ENCODE measurements at places on chromosomes 3 and 15.
A peak's percentile ranks its signal among the peaks of the same experiment; 100 is the strongest.

- no peak for DNase-seq
These were observed 20.4 kb downstream of the TMOD2 start for GRCh38 chr15:51771773-51772172.

- DNase-seq, result no peak
These were observed 112.7 kb downstream of the KLF13 start for GRCh38 chr15:31439328-31439727.

DNA sequence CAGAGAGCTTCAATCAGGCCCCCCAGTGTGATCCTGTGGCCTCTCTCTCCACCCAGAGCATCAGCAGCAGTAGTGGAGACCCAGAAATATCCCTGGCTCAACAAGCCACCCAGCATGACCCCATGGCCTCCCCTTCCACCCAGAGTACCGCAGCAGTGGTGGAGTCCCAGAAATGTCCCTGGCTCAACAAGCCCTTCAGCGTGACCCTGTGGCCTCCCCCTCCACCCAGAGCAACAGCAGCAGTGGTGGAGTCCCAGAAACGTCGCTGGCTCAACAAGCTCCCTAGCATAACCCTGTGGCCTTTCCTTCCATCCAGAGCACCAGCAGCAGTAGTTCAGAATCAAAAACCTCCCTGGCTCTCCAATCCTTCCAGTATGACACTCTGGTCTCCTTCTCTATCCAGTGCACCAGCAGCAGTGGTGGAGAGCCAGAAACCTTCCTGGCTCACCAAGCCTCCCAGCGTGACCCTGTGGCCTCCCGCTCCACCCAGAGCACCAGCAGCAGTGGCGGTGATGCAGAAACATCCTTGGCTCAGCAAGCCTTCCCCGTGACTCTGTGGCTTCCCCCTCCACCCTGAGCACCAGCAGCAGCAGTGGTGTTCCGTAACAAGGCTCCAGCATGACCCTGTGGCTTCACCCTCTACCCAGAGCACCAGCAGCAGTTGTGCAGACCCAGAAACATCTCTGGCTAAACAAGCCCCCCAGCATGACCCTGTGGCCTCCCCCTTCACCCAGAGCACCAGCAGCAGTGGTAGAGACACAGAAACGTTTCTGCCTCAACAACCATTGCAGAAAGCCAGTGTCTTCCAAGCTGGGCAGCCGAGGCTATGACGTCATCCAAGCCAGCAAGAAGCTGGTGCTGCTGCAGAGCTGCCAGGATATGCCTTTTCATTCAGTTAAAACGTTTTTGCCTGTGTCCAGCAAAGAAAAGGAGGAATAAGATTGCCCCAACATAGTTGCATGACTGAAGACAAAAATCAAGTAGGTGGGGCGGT lies 61.3 kb upstream of the TAMM41 start:
- DNase-seq, result no peak

- DNase-seq, result no peak
These were observed 1.4 kb downstream of the CRTAP start for GRCh38 chr3:33115024-33115768.

GRCh38 chr3:193980326-193980725 lies 155.6 kb upstream of the HES1 start:
- no peak for DNase-seq

DNA sequence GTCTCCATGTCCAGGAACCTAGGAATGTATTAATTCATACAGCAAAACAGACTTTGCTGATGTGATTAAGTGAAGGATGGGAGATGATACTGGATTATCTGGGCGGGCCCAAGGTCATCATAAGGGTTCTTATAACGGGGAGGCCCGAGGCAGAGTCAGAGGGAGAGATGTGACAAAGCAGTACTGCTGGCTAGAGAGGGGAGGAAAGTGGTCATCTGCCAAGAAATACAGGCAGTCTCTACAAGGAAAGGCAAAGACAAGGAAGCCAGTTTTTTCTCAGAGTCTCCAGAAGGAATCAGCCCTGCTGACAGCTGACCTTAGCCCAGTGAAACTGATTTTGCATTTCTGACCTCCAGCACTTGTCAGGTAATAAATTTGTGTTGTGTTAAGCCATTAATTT lies 66.2 kb upstream of the CORO2B start:
- DNase-seq, result no peak

DNA sequence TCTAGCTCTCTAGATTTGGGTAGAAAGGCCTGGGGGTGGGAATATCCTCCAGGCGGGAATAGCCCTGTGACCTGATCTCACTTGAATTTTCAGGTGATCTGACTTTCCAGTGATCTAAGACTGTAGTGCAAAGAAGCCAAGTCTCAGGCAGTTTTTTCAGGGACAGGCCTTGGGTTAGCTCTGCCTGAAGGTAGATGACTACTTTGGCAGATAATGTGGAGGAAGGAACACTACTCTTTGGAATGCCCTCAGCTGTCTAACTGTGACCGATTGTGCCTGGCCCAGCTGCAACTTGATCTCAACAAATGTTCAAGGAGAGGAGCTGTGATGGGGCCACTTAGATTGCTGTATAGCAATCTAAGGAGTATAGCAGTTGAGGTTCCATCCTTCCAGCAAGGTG lies 193.7 kb downstream of the TCF12 start:
- no peak for DNase-seq

DNA sequence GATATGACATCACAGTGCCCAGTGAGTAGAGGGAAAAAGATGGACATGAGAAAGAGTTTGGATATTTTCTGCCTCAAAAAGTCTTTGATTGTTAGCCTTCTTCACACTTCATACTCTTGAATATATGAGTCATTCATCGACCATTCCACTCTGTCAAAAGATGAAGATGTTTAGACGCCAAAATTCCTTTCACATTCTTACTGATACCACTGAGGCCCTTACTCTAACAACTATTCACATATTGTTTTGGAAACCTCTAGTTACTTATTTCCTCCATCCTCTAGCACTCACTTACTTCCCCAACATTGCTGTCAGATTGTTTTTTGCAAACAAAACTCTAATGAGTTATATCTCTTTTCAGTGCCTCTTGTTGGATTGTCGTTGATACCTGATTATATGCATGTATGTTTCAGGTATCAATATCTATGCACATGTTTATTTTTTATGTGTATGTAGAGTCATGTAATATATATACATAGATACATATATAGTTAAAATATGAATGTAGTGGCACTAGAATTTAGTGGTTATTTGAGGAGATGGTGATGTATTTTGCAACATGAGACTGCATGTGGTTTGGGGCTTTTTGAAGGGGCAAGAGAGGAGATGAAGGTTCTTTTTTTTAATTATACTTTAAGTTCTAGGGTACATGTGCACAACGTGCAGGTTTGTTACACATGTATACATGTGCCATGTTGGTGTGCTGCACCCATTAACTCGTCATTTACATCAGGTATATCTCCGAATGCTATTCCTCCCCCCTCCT lies 40.0 kb upstream of the OR5H6 start:
- DNase-seq, result no peak

DNA sequence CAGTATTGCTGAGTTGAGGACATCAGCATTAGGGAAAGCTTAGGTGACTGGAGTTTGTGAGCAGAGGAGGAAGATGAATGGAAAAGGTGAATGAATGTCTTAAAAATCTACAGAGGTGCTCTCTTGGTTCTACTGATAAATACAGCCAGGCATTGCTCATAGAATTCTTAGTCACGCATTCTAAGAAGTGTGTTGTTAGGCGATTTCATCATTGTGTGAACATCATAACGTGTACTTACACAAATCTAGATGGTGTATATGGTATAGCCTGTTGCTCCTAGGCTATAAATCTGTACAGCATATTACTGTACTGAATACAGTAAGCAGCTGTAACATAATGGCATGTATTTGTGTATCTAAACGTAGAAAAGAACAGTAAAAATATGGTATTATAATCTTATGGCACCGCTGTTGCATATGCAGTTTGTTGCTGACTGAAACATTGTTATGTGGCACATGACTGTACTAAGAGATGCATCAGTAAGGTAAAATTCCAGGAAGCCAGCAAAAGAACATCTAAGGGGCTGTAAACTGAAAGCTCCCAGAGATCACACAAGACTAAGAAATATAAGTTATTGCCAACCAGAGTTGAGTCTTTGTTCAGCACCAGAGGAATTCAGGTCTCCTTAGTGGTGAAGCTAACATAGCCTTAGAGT lies 42.9 kb upstream of the ASB14 start:
- DNase-seq, result no peak

DNA sequence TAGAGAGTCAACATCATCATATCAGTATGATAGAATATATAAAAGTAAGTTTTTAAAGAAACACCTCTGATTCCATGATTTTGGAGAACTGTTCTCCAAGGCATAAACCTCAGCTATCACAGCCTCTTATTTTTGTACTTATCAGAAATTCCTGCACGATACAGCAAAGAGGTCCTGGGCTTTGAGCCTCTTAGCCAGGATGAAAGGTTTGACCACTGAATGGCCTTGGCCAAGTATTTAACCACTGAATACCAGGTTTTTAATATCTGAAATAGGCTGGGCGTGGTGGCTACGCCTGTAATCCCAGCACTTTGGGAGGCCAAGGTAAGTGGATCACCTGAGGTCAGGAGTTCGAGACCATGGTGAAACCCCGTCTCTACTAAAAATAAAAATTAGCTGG lies 1.9 kb upstream of the FAM174B start:
- no peak for DNase-seq

DNA sequence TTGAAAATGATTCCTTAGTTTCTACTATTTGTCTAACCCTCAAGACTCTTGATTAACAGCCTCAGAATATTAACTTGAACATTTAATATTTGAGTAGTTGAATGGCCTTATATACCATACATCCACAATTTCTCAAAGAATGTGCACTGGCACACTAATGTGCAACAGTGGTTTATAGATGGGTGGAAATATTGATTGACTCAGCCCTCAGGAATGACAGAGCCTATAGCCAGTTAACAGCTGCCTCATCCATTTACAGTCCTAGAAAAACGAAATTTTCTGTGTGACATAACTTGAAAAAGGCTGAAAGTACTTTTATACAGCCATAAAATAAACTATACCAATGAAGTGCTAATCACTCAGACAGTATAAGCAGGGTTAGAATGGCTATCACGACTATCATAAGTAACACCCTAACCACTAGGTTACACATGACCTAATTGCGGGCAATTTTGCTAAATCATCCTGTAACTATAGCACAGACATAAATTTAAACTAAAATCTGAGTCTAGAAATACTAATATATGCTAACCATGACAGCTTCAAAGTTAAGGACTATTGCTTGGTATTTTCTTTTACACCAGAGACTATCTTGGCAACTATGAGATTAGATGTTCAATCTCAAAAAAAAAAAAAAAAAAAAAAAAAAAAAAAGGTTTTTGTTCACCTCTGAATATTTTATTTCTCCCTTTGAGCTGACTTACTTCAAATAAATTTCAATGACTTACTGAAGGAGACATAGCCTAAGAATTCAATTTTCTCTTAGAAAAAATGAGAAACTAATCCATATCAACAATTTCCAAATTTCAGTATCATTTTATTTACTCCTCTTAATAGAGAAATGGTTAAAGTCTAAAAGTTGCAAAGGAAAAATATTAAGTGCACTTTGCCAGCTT lies 9.3 kb downstream of the SECISBP2L start:
- DNase-seq, result no peak

DNA sequence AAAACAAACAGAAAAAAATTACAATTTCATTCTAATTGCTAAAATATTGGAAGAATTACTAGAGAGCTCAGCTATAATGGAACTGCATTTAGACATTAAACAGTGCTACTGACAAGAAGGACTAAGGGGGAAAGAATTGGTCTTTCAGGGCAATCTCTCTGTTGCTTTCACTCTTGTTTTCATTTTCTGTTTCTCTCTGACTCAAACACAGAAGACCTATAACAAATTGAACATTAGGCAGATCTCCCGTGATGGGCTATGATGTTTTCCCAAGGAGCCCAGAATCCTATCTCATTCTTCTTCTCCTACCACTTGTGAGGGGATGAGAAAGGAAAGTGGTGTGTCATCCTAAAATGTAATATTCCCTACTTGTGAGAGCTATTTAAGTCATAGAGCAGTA lies 358.0 kb upstream of the TGFBR2 start:
- DNase-seq, result no peak

DNA sequence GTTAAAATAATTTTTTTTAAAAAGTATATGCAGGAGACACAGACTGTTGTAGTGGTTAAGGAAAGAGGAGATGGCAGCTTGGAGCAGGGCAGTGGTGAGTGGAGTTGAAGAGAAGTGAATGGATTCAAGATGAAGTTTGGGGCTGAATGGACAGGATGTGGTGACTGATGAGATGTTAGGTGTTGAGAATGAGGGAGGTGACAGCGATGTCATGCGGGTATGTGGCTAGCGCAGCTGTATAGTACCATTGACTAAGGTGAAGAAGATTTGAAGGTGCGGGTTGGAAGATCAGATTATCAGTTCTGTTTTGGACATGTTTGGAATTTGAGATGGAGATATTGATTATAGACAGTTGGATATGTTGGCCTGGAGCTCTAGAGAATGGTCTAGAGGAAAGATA lies 20.1 kb downstream of the FBXO22 start:
- DNase-seq, result no peak

DNA sequence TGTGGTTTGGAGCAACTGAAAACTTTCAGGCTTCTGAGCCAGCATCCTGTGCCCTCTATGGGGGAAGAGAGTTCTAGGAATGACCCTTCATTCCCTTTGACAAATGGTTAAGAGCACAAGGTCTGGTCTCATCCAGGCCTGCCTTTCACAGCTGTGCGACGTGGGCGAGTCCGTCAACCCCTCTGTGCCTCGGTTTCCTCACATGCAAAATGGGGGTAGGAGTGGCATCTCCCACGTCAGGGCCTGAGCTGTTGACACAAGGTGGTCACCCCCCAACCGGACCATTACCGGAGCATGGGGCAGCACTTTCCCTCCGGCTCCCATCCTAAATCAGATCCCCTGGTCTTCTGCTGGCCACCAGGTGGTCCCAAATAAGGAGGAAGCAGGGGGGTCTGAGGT lies 70.4 kb downstream of the ATP2B2 start:
- no peak for DNase-seq

- DNase-seq, result peak; percentile 3
These were observed 985 bp downstream of the TRPC1 start for GRCh38 chr3:142724682-142725356.

DNA sequence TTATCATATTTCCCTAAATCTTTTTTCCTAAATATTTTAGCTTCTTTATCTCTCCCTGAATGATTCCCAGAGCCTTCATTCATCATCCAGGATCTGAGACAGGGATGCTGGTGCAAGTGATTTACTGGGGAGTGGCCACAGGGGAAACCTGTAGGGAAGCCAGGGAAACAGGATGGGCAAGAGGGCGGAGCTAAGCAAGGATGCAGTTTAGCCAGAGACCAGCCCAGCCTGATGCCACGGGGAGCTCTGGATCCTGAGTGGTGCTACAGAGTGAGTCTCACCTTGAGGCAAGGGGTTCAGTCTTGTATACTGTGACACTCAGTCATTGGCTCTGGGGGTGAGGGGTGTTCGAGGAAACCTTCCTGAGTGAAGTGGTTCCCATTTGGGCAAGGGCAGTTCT lies 39.7 kb upstream of the LRRFIP2 start:
- no peak for DNase-seq

- no peak for DNase-seq
These were observed 56.4 kb downstream of the PLD1 start for GRCh38 chr3:171753665-171754408.

GRCh38 chr3:71486831-71487230 lies 96.7 kb downstream of the FOXP1 start:
- DNase-seq, result no peak

- no peak for DNase-seq
These were observed 397.8 kb upstream of the NR2F2 start for GRCh38 chr15:95932676-95933075.

- no peak for DNase-seq
These were observed 62.3 kb downstream of the LDHAL6B start for GRCh38 chr15:59268852-59269407.

All from NCI-H510A (cell line).